Activated naive CD4-positive, alpha-beta T cell treated with anti-CD3 and anti-CD28 coated beads, Interleukin-2, amount 50 U/mL, for 72 hours (primary cell): ENCODE measurements at places on chromosomes 5 and 9. TPM values are rescaled to one million over a fixed set of nuclear protein-coding genes. Genes with fewer than 3 reads are reported as not detected.

- no peak for DNase-seq
Measured at GRCh38 chr5:142446131-142446959, 121.5 kb upstream of the SPRY4 start.

GRCh38 chr9:133647765-133648469, 11.8 kb downstream of the DBH start:
- no peak for DNase-seq

GRCh38 chr9:133170716-133171115, 7.0 kb upstream of the GBGT1 start:
- peak; percentile 46 for DNase-seq

DNA sequence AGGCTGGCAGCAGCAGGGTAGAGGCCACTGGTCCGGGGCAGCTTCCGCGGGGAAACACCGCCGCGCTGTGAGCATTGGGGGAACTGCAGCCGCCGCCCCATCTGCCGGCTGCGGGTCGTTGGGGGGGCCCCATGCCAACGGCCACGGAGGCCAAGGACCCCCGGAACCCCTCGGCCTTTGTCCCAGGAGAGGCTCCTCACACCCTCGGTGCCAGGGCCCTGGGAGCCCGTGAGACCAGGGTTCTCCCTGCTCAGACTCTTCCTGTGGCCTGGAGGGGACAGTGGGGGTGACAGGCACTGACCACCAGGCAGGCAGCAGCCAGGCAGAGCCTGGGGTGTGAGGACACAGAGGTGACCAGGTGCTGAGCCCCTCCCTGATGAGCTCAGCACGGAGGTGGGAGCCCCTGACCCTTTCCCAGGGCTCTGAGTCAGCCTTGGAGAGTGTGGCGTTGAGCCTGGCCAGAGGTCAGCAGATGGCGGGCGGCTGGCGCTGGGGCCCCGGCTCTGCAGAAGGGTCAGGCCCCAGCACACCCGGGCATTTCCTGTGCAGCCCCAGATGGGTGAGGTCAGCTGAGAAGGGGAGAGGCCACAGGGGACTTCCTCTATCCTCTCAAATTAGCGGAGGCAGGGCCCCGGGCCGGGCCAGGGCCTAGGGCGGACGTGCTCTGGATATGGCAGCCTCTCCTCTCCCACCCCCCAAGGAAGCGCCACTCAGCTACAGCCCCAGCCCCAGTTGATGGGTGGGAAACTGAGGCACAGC, 17.9 kb upstream of the EGFL7 start:
- DNase-seq, result peak; percentile 87

The SLIT3 gene
- total RNA-seq, result 1.9 TPM

The ABITRAM gene
- total RNA-seq, result 17.3 TPM

DNA sequence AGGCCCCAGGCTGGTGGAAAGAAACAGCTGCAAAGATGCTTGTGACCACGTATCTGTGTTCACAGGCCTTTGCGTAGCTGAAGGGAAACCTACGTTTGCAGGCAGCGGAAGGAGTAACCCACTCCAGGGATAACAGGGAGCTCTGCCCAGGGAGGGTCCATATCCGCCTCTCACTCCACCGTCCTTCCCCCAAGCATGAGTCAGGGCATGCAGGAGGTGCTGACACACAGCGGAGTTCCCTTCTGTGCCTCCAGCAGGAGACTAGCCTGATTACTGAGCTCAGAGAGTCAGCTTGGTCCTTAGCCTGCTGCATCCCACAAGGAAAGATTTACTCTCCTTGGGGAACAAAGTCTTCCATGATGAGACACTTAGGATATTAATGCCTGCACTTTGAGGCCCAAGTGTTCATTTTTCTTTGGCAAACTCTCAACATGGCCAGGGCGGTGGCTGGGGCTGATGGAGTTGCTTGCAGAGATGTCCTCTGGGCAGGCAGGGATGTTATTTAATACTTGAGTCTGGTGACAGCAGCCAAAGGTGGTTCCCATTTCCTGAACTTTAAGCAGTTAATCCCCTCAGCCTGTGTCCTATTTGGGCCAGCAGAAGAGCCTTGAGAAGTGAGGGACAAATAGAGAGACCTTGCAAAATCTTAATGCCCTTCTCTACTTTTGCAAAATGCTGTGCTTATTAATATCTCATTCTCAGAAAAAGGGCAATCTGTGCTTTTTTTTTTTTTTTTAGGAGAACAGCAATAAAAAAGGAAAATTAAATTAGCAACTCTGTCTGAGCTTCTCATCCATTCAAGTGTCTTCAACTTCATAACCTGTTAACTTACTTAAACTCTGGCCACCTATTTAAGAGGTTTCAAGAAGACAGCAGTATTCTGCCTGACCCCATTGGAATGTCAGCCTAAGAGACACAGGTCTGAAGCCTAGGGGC, 222.1 kb downstream of the HSPA4 start:
- no peak for DNase-seq

GRCh38 chr5:131282235-131282634, 18.4 kb downstream of the CDC42SE2 start:
- no peak for DNase-seq

DNA sequence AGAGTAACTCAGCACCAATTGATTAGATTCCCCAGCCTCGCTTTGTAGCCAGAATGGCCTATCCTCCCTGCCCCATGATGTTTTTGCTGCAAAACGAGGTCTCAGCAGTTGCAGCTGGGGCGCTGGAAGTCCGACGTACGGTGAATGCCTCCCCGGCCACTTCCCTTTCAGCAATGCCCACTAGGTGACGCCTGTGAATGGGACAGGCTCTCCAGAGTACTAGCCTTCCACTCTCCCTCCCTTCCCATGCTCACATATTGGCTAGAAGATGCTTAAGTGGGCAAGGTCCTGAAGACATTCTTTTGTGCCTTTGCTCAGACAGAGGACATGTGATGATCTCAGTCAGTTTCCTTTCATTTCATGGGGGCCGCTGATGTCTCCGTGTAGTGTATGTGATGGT, 50.8 kb downstream of the DMRT2 start:
- DNase-seq, result no peak

GRCh38 chr5:126961702-126962101, 68.7 kb downstream of the MARCHF3 start:
- no peak for DNase-seq

DNA sequence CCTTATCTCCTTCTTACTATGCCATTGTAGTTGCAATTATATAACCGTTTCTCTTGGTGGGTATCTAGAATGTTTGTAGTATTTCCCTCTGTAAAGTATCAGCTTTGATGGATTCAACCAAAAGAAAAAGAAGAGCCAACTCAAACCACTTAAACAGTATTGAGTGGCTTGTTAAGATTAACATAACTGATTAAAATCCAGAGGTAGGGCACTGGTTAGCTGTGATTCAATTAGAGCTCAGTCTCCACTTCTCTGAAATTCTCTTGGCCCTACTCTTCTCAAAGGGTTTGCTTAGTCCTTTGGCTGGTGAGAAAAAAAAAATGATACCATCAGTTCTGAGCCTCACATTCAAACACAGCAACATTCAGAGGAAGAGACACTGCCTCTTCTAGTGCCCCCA, 37.0 kb downstream of the TYRP1 start:
- no peak for DNase-seq

The GARIN3 gene
- 0.47 TPM for total RNA-seq

DNA sequence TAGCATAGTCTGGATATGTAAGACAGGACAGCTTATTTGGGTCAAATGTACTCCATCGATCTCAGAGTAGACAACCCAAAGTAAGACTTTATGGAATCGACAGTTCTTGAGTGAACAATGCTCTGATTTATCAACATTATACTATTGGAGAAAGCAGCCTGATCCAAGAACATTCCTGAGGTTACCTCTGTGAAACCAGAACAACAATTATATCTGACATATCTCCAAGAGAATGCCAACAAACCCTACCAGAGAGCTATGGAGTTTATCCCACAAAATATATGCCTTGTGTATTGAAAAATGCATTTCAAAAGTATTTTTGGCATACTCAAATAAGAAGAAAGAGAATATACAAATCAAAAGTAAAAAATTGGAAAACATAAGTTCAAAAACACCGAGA, 1985.9 kb downstream of the EFNA5 start:
- DNase-seq, result no peak

The SPEF2 gene
- 3.2 TPM for total RNA-seq

The FUBP3 gene
- 34.0 TPM for total RNA-seq

- no peak for DNase-seq
Measured at GRCh38 chr5:137598399-137598798, 99.3 kb upstream of the SPOCK1 start.

The KIF27 gene
- 4.7 TPM for total RNA-seq

DNA sequence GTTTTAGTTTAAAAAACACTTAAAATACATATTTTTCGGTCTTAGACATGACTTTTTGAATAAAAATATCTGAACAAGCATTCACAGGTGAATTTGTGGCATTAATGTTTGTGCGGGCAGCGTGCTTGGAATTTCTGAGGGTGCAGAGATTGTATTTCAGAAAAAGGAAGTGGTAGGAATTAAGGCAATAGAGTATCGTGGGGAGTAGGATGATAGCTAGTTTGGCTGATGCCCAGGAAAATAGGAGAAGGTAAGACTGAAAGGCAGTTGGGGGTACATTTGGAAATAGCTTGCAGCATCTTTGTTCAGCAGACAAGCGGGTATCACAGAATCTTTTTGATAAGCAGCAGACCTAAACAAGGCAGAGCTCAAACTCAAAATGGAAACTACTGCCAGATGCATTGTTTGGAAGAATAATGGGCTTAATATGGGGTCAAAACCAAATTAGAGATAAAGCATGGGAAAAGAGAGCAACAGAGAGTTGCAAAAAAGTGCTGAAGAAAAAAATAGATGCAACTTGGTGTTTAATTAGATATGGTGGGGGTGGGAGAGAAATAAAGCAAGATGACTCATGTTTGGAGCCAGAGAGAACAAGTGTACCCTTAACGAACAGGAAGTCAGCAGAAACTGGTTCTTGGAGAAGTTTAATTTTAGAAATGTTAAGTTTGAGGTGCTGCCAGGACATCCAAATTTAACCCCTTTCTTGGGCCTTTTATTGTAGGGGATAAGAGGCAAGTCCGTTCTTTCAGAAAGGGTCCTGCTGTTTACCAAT, 85.7 kb upstream of the ARRDC3 start:
- DNase-seq, result no peak

- no peak for DNase-seq
Measured at GRCh38 chr9:125330587-125330986, 69.0 kb downstream of the GAPVD1 start.

GRCh38 chr5:18772475-18772874, 1138.2 kb downstream of the TAF11L14 start:
- no peak for DNase-seq

GRCh38 chr9:92986176-92987119, 39.1 kb downstream of the FGD3 start:
- no peak for DNase-seq

- no peak for DNase-seq
Measured at GRCh38 chr9:134037641-134038040, 12.4 kb downstream of the BRD3OS start.

DNA sequence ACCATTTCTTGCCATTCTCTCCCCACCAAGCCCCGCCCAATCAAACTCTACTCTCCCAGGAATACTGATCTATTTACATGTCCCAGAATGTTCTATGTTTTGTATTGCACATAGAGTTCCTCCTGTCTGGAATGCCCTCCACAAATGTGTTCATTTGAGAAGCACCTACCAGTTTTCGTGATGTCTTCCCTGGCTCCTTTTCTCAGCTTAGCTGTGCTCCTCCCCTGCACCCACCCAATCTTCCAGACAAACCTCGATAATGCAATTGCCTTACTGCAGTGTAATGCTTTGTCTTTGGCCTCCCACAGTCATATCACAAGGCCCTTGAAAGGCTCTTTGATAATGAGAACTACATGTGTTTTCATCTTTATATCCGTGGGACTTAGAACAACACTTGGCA, 214.5 kb upstream of the ANKRD55 start:
- DNase-seq, result no peak

The CCL27 gene
- total RNA-seq, result not detected

- DNase-seq, result no peak
Measured at GRCh38 chr9:110443146-110443865, 105.6 kb upstream of the TXNDC8 start.

DNA sequence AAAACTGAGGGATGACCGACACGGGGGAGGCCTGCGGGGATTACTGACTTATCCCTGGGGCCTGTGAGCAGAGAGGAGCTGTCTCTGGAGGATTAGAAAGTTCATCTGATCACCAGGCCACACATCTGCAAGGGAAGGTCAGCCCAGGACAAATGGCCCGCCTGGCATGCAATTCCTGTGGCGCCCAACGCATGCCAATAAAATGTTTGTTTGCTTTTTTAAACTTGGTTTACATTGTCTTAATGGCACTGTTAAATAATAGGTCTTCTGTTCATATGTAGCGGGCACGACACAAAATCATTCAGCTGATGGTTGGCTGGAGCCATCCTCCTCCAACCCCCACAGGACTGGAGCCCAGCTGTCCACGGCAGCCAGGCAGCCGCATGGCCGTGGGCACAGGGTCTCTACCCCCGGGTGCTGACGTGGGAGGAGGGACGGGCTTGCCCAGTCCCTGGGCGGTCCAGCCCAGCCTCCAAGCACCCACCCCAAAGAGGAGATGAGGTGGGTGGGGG, 41.0 kb upstream of the SLC12A7 start:
- no peak for DNase-seq

The CACFD1 gene
- 0.37 TPM for total RNA-seq

DNA sequence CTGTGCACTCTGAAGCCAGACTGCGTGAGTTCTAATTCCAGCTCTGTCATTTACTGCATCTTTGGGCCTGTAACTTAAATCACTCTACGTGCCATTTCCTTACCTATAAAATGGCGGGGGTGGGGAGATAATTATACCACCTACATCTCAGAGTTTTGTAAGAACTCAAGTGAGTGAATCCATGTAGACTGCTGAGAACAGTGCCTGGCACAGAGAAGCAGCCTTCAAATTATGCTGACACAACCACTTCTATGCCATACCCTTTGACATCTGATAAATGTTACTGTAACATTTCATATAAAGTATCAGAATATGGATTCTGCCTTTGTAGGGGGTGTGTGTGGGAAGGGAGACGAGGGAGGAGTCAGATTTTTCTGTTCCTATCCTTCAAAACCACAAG, 27.7 kb downstream of the ELAVL2 start:
- DNase-seq, result no peak

DNA sequence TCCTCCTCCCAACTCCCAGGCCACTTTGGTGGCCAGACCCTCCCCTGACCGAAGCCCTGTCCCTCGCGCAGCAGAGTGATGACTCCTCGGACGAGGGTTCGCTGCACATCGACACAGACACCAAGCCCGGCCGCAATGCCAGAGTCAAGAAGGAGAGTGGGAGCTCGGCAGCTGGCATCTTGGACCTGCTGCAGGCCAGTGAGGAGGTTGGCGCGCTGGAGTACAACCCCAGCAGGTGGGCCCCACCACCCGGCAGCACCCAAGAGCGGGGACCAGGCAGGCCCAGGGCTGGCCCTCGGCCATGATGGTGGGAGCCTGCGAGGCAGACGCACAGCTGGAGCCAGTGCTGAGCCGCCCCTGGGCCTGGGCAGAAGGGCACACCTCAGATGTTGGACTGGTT, 90.6 kb downstream of the PHF2 start:
- no peak for DNase-seq

GRCh38 chr5:11191673-11192072, 430.6 kb upstream of the DAP start:
- no peak for DNase-seq

GRCh38 chr5:39016587-39017275, 57.5 kb downstream of the RICTOR start:
- DNase-seq, result no peak
